IgD-negative memory B cell (primary cell): ENCODE measurements at places on chromosomes 2 and 18. TPM values are rescaled to one million over a fixed set of nuclear protein-coding genes. Genes with fewer than 3 reads are reported as not detected.

FAHD2A gene
- polyA plus RNA-seq, result 11.9 TPM

SH2D6 gene
- polyA plus RNA-seq, result not detected

ZNF804A gene
- 4.5 TPM for polyA plus RNA-seq

CPO gene
- polyA plus RNA-seq, result not detected

TNFAIP6 gene
- polyA plus RNA-seq, result not detected

CCBE1 gene
- polyA plus RNA-seq, result not detected

UGT1A5 gene
- not detected for polyA plus RNA-seq

DOCK10 gene
- polyA plus RNA-seq, result 26.9 TPM

PRKD3 gene
- polyA plus RNA-seq, result 51.2 TPM

SCYGR4 gene
- not detected for polyA plus RNA-seq

MYL1 gene
- polyA plus RNA-seq, result not detected

KLHL14 gene
- 22.5 TPM for polyA plus RNA-seq

RMND5A gene
- polyA plus RNA-seq, result 8.2 TPM

UNC50 gene
- polyA plus RNA-seq, result 33.0 TPM

PPP4R1 gene
- 12.6 TPM for polyA plus RNA-seq

MAP2 gene
- 3.4 TPM for polyA plus RNA-seq

RALB gene
- 81.7 TPM for polyA plus RNA-seq

GNAL gene
- 0.20 TPM for polyA plus RNA-seq

GPR45 gene
- not detected for polyA plus RNA-seq

RUFY4 gene
- 0.25 TPM for polyA plus RNA-seq

PPM1G gene
- 80.1 TPM for polyA plus RNA-seq

EGR4 gene
- polyA plus RNA-seq, result 0.26 TPM

PAIP2B gene
- 3.1 TPM for polyA plus RNA-seq

KANSL3 gene
- polyA plus RNA-seq, result 17.3 TPM

PLCL1 gene
- 0.23 TPM for polyA plus RNA-seq

SERPINB11 gene
- not detected for polyA plus RNA-seq

VWC2L gene
- not detected for polyA plus RNA-seq

CHAC2 gene
- polyA plus RNA-seq, result 6.8 TPM
